Vagina (tissue), 2 donors: ENCODE measurements at places on chromosomes 3 and 15.

DNA sequence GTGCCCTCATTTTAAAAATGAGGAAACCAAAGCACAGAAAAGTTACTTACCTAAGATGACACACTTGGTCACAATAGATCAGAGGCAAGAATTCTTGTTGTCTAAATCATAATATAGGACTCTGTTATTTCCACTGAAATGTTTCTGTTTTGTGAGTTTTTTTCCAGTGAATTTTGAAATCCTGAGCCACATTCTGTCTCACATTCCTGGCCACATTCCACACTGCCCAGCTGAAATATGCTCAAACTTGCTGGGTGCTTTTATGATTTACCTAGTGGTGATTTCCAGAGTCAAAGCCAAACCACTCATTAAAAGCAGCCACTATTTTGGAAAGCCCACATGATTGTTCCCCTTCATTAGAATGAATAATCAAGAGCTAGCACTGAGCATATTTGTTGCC lies 82.3 kb upstream of the NPHP3 start:
- no peaks in the 10 kb centered on the region for H3K27me3 ChIP-seq
- H3K4me1 ChIP-seq, result no peaks in the 10 kb centered on the region
- H3K36me3 ChIP-seq, result no peaks in the 10 kb centered on the region
- no peak for DNase-seq
- H3K4me3 ChIP-seq, result no peak overlapping the region
- H3K27ac ChIP-seq, result no peak overlapping the region

DNA sequence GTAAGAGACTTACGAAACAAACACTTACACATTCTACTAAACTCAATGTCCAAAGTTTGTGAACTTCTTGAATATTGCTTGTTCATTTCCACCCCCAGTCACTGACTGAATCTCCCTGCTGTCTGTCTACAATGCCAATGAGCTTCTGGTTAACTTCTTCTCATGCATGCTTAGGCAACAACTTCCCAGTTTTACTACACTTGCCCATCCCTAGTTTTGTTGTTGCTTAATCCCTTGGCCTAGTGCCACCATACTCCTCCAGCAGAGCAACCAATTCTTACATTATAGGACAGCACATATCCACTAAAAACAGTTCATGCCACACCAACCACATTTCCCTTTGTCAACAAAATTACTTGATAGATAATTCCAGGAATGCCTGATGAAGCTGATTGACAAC lies 40.9 kb upstream of the CCR2 start:
- H3K27me3 ChIP-seq, result no peaks in the 10 kb centered on the region
- H3K4me1 ChIP-seq, result peaks cover 10% of the 10 kb centered on the region
- H3K36me3 ChIP-seq, result no peaks in the 10 kb centered on the region
- H3K4me3 ChIP-seq, result no peak overlapping the region
- H3K27ac ChIP-seq, result no peak overlapping the region
- no peak for DNase-seq

GRCh38 chr3:171176244-171176933 lies 149.9 kb upstream of the SLC2A2 start:
- DNase-seq, result no peak
- no peaks in the 10 kb centered on the region for H3K36me3 ChIP-seq
- no peaks in the 10 kb centered on the region for H3K4me1 ChIP-seq
- no peaks in the 10 kb centered on the region for H3K27me3 ChIP-seq
- H3K27ac ChIP-seq, result peak overlapping the region; percentile 27
- H3K4me3 ChIP-seq, result no peak overlapping the region

GRCh38 chr3:127760361-127760760 lies 62.0 kb downstream of the MGLL start:
- H3K27ac ChIP-seq, result no peak overlapping the region
- H3K36me3 ChIP-seq, result no peaks in the 10 kb centered on the region
- peaks cover 16% of the 10 kb centered on the region for H3K4me1 ChIP-seq
- no peak for DNase-seq
- no peaks in the 10 kb centered on the region for H3K27me3 ChIP-seq
- no peak overlapping the region for H3K4me3 ChIP-seq

DNA sequence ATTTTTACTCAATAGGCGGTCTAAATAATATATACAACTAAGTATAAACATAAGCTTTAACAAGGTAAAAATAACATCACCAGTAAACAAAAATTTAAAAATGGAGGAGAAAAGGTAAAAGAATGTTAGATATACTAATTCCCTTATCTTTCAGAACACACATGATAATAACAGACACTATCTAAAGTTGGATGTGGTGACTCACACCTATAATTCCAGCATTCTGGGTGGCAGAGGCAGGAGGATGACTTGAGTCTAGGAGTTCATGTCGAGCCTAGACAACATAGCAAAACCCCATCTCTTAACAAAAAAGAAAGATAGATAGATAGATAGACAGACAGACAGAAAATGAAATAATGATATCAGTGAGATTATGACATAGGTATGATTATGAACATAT lies 85.1 kb downstream of the STAG1 start:
- no peak for DNase-seq
- no peaks in the 10 kb centered on the region for H3K27me3 ChIP-seq
- H3K27ac ChIP-seq, result no peak overlapping the region

DNA sequence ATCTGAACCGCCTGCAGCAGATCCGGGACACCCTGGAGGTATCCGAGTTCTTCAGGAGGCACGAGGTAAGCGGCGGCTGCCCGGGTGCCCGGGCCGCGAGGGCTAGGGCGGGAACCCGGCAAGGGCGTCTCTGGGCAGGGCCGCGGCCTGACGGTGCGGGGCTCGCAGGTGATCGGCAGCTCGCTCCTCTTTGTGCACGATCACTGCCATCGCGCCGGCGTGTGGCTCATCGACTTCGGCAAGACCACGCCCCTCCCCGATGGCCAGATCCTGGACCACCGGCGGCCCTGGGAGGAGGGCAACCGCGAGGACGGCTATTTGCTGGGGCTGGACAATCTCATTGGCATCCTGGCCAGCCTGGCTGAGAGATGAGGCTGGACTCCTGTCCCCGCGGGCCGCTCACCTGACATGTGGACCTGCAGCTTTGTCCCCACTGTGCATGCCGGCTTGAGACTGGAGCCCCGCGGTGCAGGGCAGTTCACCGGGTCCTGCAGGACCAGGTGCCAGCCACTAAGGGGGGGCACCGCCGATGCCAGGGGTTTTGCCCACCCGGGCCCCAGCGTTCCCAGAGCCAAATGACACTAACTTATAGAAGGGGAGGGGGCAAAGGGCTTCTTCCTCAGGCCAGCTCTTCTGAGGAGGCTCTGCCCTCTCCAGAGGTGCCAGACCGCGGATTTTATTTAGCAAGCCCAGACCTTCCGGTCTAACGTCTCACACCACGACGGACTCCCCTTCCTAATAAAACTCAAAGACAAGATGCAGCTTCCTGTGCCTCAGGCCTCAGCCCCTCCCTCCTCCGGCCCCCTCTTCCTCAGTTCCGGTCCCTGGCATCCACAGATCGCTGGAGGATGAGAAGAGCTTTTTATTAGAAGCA lies 9.4 kb downstream of the ITPKA start:
- DNase-seq, result no peak
- H3K36me3 ChIP-seq, result no peaks in the 10 kb centered on the region
- H3K4me3 ChIP-seq, result peak overlapping the region; percentile 19
- no peaks in the 10 kb centered on the region for H3K27me3 ChIP-seq

GRCh38 chr15:40372981-40373380 lies 9.5 kb upstream of the KNSTRN start:
- peaks cover 5% of the 10 kb centered on the region for H3K4me1 ChIP-seq
- no peak for DNase-seq
- H3K27me3 ChIP-seq, result no peaks in the 10 kb centered on the region

DNA sequence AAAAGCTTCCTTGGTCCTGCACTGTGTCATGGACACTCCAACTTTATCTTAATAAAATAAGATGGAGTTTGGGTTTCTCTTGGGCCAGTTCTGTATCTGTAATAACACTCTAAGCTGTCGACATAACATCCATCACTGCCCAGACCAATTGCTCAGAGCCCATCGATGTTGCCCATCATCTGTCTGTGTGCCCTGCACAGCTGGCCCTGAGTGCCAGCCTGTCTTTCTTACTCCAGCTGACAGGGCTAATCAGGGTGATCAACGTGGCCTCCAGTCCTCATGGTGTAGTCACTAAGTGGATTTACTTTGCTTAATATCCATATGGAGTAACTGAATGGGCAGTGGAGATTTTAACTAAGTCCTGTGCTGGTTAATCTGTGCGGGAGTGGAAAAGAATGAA lies 419.8 kb upstream of the TPM1 start:
- no peak overlapping the region for H3K4me3 ChIP-seq
- DNase-seq, result no peak
- H3K4me1 ChIP-seq, result peaks cover 46% of the 10 kb centered on the region
- H3K27me3 ChIP-seq, result no peaks in the 10 kb centered on the region
- no peaks in the 10 kb centered on the region for H3K36me3 ChIP-seq

- no peaks in the 10 kb centered on the region for H3K36me3 ChIP-seq
- no peaks in the 10 kb centered on the region for H3K27me3 ChIP-seq
- no peaks in the 10 kb centered on the region for H3K4me1 ChIP-seq
- DNase-seq, result no peak
- H3K27ac ChIP-seq, result no peak overlapping the region
- H3K4me3 ChIP-seq, result no peak overlapping the region
Measured at GRCh38 chr3:190381441-190381840, 6.5 kb upstream of the CLDN16 start.

DNA sequence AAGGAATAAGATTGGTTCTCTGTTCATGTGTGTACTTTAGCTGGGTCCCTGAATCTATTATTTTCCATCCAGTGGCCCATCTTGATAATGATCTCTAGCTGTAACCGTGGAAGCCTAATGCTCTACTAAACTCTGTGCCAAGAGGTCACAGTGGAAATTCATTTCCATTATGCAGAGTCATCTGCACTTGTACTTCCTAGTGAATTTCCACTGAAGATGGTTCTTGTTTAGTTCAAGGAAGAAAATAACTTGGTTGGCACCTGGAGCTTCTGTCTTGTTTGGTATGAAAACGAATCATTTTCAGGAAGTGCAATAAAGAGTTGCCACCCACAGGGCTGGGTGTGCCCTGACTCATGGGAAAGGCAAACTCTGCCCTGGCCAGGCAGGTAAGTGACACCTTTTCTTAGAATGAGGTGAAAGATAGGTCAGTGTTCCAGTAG lies 10.3 kb downstream of the LPP start:
- no peaks in the 10 kb centered on the region for H3K36me3 ChIP-seq
- no peak overlapping the region for H3K4me3 ChIP-seq

- no peaks in the 10 kb centered on the region for H3K36me3 ChIP-seq
- no peaks in the 10 kb centered on the region for H3K27me3 ChIP-seq
- no peaks in the 10 kb centered on the region for H3K4me1 ChIP-seq
- no peak for DNase-seq
- no peak overlapping the region for H3K27ac ChIP-seq
Measured at GRCh38 chr3:40828741-40829415, 304.1 kb downstream of the ZNF621 start.

DNA sequence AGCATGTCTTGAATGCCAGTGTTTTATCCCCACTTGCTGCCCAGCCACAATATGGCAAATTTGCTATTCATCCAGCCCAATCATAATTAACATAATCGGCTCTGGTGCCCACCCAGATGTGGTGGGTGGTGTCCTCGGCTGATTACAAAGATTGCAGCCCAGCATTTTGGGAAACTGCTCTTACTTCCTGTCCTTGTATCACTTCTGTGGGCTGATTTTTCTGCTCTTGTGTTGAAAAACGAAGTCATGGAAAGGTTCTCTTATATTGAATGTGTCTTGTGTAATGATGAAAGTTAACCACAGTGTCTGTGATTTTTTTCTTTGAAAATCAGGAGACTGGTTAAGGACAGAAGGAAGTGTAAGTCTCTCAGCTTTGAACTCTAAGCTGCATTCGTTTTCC lies 141.7 kb downstream of the CACNA2D3 start:
- DNase-seq, result no peak
- no peaks in the 10 kb centered on the region for H3K27me3 ChIP-seq
- no peaks in the 10 kb centered on the region for H3K36me3 ChIP-seq
- no peaks in the 10 kb centered on the region for H3K4me1 ChIP-seq
- H3K27ac ChIP-seq, result no peak overlapping the region

- H3K36me3 ChIP-seq, result no peaks in the 10 kb centered on the region
- no peak overlapping the region for H3K4me3 ChIP-seq
- no peak for DNase-seq
- H3K27ac ChIP-seq, result no peak overlapping the region
- no peaks in the 10 kb centered on the region for H3K4me1 ChIP-seq
Measured at GRCh38 chr3:189995129-189995528, 125.6 kb downstream of the P3H2 start.

GRCh38 chr15:99307735-99308134 lies 56.5 kb downstream of the LRRC28 start:
- DNase-seq, result no peak
- H3K27ac ChIP-seq, result no peak overlapping the region
- H3K36me3 ChIP-seq, result no peaks in the 10 kb centered on the region
- H3K4me3 ChIP-seq, result no peak overlapping the region

DNA sequence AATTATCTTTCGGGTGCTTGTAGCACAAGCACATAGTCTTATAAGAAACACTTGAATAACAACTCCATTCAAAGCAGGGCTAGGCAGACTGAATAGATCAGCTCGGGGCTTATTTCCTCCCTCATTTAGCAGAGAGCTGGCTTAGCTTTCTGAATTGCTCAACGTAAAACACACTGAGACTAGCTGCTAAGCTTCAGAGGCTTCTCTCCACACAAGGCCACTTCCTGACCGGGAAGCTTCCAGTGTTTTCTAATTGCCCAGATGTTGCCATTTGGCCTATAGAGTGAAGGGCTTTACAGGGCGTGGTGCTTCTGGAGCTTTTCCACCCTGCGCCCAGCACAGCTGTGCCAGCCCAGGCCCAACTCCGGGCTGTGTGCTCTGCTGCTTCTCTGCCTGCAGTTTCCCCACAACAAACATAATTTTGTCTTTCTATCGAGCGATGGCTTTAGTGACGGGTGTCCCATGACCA lies 16.6 kb downstream of the FAM240A start:
- H3K27me3 ChIP-seq, result no peaks in the 10 kb centered on the region
- H3K4me3 ChIP-seq, result peak overlapping the region; percentile 32
- H3K27ac ChIP-seq, result peak overlapping the region; percentile 86
- peaks cover 32% of the 10 kb centered on the region for H3K4me1 ChIP-seq
- no peaks in the 10 kb centered on the region for H3K36me3 ChIP-seq
- DNase-seq, result no peak

GRCh38 chr3:33921608-33922007 lies 123.2 kb downstream of the PDCD6IP start:
- H3K27ac ChIP-seq, result no peak overlapping the region
- no peak for DNase-seq
- no peak overlapping the region for H3K4me3 ChIP-seq

DNA sequence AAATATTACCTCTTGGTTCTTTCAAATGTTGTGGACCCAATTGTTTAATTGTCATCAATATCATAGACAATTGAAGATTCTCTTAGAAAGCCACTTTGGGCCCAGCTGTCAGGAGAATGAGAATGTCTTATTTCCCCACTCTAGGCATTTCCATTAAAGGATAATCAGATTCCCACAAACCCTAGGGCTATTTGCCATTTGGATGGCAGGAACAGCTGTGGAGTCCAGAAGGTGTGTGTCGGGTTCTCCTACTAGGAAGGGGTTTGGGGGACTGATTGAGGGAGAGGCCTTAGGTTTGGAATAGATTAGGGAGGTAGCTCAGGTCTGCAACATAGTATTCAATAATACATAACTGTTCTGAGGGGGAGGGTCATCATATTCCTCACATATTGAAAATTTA lies 35.2 kb upstream of the PLSCR5 start:
- H3K36me3 ChIP-seq, result no peaks in the 10 kb centered on the region
- H3K27ac ChIP-seq, result no peak overlapping the region
- no peak overlapping the region for H3K4me3 ChIP-seq
